Inflammatory macrophage treated with lipopolysaccharide for 4 hours (primary cell): ENCODE measurements at places on chromosomes 2 and 18.
A peak's percentile ranks its signal among the peaks of the same experiment; 100 is the strongest.

- DNase-seq = no peak
Observed at GRCh38 chr2:43087413-43087812, 139.0 kb downstream of the ZFP36L2 start.

DNA sequence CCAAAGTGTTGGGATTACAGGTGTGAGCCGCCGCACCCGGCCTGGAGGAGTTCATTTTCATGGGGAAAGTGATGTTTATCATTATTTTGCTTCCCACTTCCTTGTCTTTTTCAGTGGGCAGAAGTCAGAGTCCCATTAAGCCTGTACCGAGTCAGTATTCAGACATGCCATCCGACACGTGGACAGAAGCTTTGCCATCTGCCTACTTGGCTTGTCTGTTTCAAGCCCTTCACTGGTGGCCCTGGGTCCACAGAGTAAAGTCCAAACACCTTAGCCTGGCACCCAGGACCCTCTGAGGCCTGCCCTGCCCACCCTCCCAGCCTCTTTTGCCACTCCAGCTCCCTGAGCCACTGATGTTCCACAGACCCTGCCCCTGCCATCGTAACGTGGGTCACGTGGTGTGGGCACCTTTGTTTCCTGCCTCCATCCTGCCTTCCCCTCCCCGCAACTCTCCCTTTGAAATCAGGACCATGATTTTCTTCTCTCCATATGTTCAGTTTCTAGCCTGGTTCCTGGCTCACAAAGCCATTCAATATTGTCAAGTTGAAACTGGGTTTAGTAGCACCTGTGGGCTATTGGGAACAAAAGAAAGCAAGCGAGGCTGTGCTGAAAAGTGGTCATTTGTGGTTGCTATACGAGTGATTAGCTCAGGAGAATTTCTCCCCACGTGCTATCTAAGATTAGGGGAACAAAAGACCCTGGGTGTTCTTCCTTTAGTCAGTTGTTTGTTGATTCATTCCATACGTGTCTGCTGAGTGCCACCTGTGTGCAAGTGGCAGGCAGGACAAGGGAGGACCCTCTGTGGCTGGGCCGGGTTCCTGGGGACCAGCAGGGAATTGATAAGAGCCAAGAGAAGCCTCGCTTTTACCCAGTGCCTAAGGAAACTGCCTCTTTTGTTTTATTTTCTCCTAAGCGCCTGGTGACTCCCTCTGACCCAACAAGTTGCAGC lies 5.1 kb upstream of the ODC1 start:
- no peak for DNase-seq

DNA sequence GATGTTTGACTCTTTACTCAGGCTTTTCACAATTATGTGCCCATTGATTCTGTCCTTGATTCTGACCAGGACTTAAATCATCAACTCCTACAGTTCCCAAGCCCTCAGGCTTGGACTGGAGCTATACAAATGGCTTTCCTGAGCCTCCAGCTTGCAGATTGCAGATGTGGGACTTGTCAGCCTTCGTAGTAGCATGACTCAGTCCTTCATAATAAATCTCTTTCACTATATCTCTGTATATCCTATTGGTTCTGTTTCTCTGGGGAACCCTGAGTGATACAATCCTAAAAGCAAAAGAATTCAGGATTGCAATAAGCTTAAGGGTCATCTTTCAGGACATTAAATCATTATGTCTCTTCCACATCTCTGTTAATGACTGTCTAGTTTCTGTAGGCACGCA lies 356.6 kb downstream of the RIT2 start:
- DNase-seq = no peak

GRCh38 chr18:44374966-44375365 lies 305.7 kb upstream of the SETBP1 start:
- DNase-seq = no peak

DNA sequence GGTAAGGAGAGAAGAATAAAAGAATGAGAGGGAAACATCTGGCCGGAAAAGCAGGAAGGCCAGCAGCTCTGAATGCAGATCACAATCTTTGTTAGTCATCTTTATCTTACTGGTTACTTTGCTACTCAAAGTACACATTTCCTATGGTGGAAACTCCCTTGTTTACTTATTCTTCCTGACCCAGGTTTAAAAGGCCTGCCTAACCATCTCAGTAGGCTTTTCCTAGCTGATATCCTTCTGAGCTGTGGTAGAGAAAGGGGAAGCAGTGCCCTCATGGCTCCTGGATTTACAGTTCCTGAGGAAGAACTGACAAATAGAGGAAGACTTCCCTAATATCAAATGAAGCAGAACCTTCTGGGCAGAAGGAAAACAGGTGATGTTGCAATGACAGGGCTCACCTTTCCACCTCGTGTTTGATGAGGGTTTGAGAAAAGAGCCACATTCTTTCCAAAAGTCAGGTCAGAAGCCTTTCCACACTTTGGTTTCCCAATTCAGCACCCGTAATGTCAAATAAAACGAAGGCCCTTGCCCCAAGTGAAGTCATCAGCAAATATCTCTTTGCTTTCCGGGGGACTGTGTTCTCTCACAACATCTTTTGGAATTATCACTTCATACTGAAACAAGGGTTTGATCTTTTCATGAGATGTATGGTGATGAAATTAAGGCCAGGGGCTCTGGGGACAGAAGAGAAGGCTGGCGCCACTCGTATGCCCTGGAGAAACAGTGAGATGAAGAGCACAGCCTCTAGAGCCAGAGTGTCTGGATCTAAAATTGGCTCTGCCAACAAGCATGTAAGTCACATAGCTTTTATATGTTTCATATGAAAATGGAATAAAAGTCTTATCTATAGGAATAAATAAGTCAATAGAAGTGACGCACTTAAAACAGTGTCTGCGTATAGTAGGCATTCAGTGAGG lies 26.7 kb upstream of the APOB start:
- no peak for DNase-seq

- DNase-seq = no peak
Observed at GRCh38 chr2:40103163-40103562, 324.1 kb upstream of the THUMPD2 start.

DNA sequence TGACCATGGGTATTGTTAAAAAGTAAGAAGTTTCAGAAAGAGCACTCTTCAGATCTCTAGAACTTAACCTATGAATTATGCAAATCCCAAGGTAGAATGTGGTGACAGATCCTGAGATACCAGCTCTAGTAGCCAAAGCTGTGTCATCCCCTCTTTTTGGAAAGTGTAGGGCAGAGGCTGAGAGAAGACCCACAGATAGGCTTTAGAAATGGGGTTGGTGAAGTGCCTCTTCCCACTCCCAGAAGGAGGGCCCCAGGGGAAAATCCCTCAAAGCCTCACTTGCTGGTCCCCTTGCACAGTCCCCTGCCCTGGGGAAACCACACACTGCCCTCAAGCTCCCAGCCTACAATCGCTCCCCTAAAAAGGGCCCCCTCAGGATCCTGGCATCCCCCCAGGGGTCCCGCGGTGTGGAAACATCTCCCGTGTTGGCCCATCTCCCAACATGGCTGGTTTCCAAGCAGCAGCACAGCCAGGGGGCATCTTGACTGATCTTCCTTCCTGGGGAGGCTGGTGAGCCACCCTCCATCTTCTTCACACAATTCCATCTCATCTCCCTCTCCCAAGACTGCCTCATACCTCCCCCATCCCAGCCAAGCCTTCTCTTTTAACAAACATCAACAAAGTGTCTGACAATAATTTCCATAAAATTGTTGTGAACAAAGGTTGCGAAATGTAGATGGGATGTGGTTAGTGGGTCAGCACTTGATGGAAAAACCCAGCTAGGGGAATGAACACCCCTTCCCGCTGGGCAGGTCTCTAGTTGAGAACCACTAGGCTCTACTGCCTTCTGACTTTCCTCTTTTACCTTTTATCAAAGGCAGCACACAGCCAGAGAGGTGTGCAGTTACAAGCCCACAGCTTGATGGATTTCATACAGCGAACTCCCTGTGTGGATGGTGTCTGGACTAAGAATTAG lies 25.1 kb downstream of the MAL start:
- no peak for DNase-seq

DNA sequence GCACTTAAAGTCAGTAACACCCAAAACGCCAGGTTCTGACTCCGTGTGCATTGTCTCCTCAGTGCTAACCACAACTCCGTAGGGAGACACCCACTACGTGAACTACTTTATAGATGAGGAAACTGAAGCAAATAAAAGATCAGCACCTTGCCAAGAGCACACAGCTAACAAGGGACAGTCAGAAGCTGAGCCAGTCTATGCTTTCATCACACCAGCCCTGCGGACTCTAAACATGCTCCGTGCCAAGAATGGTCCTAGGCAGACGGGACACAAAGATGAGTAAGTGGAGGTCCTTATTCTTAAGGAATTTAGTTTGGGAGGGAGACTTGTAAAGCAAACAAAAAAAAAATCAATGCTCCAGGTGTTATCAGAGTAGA lies 9.6 kb downstream of the MBOAT2 start:
- no peak for DNase-seq

DNA sequence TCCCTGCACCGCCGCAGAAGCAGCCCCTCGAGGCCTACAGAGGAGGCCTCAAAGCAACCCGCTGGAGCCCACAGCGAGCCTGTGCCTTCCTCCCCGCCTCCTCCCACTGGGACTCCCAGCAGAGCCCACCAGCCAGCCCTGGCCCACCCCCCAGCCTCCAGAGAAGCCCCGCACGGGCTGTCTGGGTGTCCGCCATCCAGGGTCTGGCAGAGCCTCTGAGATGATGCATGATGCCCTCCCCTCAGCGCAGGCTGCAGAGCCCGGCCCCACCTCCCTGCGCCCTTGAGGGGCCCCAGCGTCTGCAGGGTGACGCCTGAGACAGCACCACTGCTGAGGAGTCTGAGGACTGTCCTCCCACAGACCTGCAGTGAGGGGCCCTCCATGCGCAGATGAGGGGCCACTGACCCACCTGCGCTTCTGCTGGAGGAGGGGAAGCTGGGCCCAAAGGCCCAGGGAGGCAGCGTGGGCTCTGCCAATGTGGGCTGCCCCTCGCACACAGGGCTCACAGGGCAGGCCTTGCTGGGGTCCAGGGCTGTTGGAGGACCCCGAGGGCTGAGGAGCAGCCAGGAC lies 31.2 kb downstream of the GPC1 start:
- no peak for DNase-seq

- peak; percentile 49 for DNase-seq
Observed at GRCh38 chr2:218516614-218517013, 51.5 kb downstream of the USP37 start.

DNA sequence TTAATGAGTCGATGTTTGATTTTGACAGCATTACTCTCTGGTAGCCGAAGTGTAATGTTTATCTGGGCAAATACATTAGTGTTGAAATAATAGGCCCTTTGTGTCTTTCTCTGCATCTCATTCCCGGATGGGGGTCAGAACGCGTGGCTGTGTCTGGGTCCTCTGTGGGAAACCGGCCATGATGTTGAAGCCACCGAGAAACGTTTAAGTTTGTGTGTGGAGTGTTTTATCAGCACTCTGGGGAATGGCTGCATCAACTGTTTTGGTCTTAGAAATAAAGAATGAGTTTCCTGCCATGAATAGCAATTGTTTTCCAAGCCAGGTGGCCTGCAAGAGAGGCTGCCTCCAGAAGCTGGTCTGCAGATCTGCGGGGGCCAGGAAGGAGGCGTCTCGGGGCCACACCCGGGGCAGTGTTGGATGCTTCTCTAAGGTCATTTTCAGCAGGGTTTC lies 69.7 kb downstream of the RNF144A start:
- no peak for DNase-seq

DNA sequence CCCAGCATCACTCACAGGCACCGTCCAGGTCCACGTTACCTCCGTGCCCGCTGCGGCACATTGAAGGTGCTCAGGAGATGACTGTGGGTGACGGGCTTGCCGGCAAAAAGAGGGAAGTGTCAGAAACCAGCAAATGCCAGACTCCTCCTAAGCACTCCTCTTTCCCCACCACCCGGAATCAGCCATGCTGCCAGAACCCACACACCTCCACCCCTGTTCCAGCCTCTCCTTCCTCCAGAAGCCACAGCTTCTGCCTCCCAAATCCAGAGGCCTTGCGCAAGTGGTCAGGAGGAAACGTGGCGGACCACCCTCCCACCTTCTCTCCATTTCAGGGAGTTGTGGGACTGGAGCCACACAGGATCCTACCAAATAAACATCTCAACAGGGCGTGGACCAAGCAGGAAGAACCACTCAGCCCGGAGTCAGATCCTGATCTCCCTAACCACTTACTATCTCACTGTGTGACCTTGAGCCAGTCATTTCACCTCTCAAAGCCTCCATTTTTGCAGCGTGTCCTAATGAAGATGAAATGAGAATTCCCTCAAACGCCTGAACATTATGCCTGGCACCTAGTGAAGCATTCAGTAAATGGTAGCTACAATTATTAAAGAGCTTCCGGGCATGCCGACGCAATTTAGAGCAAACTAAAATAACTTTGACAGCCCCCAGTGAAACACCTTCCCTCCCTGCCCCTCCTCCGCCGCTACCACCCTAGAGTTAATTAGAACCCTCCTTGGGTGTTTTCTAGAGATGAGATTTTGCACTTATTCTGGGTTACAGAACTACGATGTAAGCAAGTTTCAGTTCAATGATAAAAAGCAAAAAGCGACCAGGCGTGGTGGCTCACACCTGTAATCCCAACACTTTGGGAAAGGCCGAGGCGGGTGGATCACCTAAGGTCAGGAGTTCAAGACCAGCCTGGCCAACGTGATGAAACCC lies 32.9 kb downstream of the SMAD7 start:
- no peak for DNase-seq

DNA sequence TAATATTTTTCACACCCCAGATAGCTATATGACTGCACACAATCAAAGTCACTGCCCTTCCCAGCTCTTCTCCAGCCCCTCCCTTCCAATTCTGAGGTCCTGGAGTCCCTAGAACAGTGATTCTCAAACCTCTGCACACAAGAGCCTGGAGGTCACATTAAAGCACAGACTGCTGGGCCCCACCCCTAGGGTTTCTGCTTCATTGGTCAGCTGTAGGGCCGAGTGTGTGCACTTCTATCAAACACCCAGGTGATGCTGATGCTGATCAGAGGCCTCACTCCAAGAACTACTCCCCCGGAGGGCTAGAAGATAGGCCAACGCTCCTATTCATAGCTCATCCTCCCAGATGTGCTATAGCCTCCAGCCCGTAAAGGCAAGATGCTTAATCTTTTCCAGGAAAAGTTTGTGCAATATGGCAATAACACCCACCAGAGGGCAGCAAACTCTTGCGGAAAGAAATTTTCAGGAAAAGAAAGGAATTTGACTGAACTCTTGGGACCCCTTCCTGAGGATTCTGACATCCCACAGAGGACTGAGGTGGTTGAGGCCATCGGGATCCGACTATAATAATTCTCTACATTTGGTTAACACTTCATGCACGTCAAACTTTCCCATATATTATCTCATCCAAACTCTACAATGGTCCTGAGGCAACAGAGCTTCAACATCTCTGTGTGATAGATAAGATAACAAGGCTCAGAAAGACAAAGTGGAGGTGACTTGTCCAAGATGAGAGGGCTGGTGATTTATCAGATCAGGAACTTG lies 194.2 kb upstream of the PKDCC start:
- peak; percentile 44 for DNase-seq
